CD4-positive, alpha-beta T cell treated with Interleukin-6 at 100 ng/mL for 8 hours (primary cell): ENCODE measurements at places on chromosomes 6 and 20.

GRCh38 chr20:16864069-16864468, 115.9 kb downstream of the OTOR start:
- DNase-seq = no peak

DNA sequence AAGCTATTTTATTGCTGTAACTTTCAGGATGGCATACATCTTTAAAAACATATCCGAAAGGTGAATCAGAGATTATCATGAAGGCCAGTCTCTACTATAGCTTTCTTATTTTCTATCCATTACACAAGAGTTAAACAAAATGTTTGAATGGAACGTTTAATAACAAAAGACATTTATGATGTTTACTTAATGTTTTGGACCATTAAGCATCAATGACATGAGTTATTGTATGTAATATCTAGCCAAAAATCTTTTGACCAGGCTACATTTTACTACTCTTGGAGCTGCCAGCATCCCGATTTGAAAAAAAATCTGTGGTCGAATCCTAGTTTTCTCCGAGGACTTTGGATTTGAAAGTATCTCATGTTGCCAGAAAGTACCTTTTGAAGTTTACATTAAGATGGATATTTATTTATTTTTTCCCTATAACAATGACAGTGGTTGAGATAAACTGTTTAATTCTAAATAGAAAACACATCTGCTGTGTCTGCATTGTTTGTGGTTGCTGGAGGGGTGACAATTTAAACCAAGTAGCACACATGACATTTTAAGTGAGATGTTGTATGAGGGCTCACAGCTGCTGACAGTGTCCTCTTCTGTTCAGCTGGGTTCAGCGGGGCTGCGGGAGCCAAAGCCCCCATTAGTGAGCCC, 293.7 kb upstream of the TCF21 start:
- DNase-seq = no peak

DNA sequence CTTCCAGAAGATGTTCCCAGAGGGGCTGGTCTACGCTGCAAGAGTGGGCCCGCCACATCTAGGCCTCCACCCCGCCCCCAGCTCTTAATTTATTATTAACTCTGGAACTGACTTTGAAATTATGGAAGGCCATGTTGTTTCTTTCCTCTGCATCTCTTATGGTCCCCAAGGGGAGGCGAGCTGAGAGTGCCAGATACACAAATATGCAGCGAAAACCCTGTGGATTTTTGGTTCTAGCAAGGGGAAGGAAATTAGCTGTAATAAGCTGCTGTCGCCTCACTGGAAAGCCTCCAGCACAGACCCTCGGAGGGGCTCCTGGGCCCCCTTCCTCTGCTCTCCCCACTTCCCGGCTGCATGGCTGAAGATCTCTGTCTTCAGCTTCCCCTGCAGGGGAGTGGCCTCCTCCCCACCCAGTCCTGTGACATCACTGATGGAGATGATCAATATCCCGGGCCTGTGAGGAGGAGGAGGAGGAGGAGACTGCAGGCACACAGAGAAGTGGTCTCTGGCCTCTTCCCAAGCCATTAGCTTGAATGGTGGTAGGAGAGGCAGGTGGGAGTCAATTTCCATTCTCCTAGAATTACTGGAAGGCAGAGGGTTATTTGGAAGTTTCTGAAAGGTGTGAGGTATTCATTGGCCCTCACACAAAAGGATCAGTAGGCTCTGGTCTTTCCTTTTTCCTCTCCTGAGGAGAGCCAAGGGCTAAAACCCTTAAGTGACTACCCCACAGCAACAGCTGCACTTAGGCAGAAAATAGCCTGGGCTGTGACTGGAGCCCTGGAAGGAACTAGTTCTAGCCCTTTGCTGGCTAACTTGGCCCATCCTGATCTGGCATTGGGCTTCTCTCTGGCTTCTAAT, 39.7 kb upstream of the CCDC167 start:
- DNase-seq = no peak

GRCh38 chr20:19397226-19397625, 184.8 kb downstream of the SLC24A3 start:
- no peak for DNase-seq

DNA sequence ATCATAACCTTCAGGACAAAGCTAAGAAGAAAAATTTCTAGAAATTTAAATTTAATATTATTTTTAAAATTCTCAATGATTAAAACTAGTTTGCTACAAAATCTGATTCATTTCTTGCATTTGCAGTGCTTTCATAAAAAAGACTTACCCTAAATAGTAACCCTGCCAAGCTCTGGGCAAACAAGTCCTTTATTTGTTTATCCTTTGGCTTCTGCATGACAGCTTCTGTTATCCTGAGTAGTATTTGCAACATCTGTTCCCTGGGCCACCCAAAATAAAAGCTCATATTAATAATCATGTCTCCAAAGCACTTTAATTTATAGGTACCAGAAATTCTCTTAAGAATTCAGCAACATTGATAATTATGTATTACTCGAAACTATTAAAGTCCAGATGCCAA, 101.3 kb downstream of the RALGAPA2 start:
- no peak for DNase-seq

GRCh38 chr6:57303931-57304681, 13.3 kb upstream of the PRIM2 start:
- no peak for DNase-seq

GRCh38 chr20:34220561-34220960, 20.7 kb upstream of the ASIP start:
- DNase-seq = no peak

DNA sequence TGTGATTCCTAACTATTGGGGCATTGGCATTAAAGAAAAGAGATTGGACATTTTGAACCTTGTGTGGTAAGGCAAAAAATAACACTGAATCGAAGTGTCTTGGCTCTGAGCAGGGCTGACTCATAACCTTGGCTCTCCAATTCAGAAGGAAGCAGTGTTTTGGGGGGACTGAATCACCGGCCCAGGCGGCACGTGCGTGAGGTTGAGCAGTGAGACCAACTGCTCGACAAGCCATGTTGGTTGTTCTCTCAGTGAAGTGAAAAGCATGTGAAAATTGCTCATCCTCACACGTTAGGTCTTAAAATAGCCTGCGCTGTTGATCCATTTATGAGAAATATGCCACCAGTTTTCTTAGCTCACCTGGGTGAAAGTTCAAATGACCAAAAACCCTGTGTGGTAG, 137.8 kb upstream of the SPACA1 start:
- no peak for DNase-seq

GRCh38 chr20:2299301-2299700, 3.5 kb downstream of the TGM3 start:
- no peak for DNase-seq

GRCh38 chr6:111686249-111686931, 80.7 kb upstream of the TRAF3IP2 start:
- no peak for DNase-seq

GRCh38 chr6:130893277-130893676, 66.1 kb downstream of the SMLR1 start:
- DNase-seq = no peak
